ENCODE measurements at places on chromosomes 16 and 17.

GRCh38 chr16:30784215-30784614 lies 2.8 kb downstream of the ZNF629 start:
- no peak for DNase-seq

DNA sequence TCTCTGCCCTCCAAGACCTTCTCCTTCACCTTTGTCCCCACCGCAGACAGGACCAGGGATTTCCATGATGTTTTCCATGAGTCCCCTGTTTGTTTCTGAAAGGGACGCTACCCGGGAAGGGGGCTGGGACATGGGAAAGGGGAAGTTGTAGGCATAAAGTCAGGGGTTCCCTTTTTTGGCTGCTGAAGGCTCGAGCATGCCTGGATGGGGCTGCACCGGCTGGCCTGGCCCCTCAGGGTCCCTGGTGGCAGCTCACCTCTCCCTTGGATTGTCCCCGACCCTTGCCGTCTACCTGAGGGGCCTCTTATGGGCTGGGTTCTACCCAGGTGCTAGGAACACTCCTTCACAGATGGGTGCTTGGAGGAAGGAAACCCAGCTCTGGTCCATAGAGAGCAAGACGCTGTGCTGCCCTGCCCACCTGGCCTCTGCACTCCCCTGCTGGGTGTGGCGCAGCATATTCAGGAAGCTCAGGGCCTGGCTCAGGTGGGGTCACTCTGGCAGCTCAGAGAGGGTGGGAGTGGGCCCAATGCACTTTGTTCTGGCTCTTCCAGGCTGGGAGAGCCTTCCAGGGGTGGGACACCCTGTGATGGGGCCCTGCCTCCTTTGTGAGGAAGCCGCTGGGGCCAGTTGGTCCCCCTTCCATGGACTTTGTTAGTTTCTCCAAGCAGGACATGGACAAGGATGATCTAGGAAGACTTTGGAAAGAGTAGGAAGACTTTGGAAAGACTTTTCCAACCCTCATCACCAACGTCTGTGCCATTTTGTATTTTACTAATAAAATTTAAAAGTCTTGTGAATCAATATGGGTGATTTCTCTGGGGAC lies 12.2 kb downstream of the CX3CL1 start:
- no peak for DNase-seq

- DNase-seq: peak; percentile 4
Measured at GRCh38 chr16:9008601-9009260, 45.0 kb upstream of the USP7 start.

- no peak for DNase-seq
Measured at GRCh38 chr17:44039829-44040635, 25.3 kb upstream of the TMEM101 start.

- DNase-seq: no peak
Measured at GRCh38 chr17:83065660-83066542, 13.5 kb upstream of the METRNL start.

Measured in T-helper 22 cell (primary cell).